ENCODE measurements at places on chromosomes 4 and X.

DNA sequence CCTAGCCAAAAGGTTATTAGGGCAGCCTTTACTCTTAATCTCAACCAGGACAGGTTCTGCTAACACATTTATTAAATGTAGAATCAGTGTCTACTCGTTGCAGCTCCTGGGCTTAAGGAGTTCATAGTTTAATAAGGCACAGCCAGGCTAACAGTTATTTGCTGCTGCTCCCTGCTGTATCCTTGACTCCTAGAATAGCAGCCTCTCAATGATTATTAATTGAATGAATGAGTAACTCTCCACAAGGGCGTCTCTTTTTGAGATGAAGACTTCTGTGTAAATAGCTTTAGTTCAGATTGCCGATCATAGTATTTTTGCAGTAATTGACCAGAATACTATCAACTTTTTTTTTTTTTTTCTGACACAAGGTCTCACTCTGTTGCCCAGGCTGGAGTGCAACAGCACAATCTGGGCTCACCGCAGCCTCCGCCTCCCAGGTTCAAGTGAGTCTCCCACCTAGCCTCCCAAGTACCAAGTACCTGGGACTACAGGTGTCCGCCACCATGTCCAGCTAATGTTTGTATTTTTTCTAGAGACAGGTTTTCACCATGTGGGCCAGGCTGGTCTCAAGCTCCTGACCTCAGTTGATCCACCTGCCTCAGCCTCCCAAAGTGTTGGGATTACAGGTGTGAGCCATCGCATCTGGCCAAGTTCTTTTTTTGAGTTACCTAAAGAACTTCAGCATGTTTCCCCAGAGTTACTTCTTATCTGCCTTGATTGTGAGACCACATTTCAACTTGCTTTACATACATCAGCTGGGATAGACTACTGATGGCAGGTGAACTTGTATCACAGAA, 2.9 kb downstream of the UGDH start:
- DNase-seq = no peak

DNA sequence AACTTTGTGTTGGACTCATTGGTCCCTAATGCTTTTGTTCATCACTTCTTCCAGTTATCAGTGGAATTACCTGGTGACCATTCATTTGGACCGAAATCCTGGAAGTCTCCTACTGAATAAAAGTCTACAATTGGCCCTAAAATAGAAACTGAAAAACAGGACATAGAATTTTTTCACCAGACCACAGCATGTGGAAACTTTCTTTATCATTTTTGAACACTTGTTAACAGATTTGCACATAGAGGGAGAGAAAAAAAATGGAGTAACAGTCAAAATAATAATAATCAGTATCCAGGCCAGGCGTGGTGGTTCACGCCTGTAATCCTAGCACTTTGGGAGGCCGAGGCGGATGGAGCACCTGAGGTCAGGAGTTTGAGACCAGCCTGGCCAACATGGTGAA, 7.1 kb downstream of the EPGN start:
- DNase-seq = no peak

- no peak for DNase-seq
Observed at GRCh38 chr4:53730031-53730805, 138.9 kb upstream of the LNX1 start.

- DNase-seq = no peak
Observed at GRCh38 chrX:47581731-47582647, at the start of gene TIMP1. Gene TIMP1 (plus strand): TSS chrX:47582436. CDS start chrX:47583416, 980 bp downstream.

DNA sequence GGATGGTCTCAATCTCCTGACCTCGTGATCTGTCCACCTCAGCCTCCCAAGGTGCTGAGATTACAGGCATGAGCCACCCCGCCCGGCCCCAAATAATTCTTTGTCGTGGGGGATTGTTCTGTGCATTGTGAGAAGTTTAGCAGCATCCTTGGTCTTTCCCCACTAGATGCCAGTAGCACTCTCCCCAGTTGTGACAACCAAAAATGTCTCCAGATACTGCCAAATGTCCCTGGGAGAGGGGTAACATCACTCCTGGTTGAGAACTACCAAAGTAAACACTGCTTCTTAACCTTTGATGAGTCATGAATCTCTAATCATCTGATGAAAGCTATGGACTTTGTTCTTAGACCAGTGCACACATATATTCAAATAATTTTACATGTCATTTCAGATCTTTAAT, 90.7 kb upstream of the BRS3 start:
- DNase-seq = no peak

DNA sequence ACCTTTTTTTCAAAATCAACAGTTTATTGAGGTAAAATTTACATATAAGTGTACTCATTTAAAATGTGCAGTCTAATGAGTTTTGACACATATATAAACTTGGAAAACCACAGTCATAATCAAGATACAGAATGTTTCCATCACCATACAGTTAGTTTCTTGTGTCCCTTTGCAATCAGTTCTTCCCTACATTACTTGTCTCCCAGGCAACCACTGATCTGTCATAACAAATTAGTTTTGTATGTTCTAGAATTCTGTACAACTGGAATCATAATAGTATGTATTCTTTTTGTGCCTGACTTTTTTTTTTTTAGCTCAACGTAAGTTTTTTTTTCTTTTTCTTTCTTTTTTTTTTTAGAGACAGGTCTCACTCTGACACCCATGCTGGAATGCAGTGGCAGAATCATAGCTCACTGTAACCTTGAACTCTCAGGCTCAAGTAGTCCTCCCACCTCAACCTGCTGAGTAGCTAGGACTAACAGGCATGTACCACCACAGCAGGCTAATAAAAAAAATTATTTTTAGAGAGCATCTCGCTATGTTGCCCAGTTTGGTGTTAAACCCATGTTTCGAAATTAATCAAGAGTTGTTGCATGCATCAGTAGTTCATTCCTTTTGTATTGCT, 26.9 kb downstream of the ARFIP1 start:
- DNase-seq = no peak
